ENCODE measurements at places on chromosomes 6 and 20. TPM values are rescaled to one million over a fixed set of nuclear protein-coding genes. Genes with fewer than 3 reads are reported as not detected.

The PNLDC1 gene
- total RNA-seq: 0.30 TPM

The TREML2 gene
- total RNA-seq: 2.3 TPM

The EDN3 gene
- total RNA-seq: not detected

The PHACTR3 gene
- total RNA-seq: not detected

The ENPP4 gene
- total RNA-seq: 12.6 TPM

The TBX18 gene
- total RNA-seq: not detected
